ENCODE measurements at places on chromosomes 6 and 20.

DNA sequence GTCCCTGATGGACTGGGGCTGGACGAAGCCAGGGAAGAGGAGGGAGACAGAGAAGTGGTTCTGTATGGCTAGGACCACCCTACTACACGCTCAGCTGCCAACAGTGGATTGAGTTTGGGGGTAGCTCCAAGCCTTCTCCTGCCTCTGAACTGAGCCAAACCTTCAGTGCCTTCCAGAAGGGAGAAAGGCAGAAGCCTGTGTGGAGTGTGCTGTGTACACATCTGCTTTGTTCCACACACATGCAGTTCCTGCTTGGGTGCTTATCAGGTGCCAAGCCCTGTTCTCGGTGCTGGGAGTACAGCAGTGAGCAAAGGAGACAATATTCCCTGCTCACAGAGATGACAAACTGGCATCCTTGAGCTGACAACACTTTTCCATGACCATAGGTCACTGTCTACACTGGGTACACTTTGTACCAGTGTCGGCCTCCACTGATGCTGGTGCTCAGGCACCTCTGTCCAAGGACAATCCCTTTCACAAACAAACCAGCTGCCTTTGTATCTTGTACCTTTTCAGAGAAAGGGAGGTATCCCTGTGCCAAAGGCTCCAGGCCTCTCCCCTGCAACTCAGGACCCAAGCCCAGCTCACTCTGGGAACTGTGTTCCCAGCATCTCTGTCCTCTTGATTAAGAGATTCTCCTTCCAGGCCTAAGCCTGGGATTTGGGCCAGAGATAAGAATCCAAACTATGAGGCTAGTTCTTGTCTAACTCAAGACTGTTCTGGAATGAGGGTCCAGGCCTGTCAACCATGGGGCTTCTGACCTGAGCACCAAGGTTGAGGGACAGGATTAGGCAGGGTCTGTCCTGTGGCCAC is 11.3 kb upstream of the RBCK1 start:
- no peak for DNase-seq

GRCh38 chr6:142251930-142252445 is 49.8 kb upstream of the ADGRG6 start:
- no peak for DNase-seq

- no peak for DNase-seq
These were observed 35.2 kb downstream of the RREB1 start for GRCh38 chr6:7142918-7143475.

DNA sequence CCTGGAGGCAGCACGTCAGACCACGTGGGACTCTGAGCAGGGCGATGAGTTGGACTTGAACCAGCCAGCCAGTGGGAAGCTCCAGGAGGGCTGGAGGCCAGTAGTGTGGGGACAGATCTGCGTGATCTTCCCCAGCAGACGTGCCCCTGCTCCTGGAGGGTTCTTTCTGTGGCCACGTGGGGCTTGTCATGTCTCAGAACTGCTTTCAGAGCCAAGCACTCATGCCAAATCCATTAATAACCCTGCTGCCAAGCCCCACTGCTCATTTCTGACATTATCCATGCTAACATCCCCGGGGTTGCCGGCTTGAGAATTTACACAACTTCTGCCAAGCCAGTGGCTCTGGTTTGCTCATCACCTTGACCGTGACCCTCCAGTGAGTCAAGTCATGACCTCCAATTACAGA is 38.3 kb downstream of the SIRPA start:
- no peak for DNase-seq

- no peak for DNase-seq
These were observed 45.6 kb upstream of the CD93 start for GRCh38 chr20:23131766-23132165.

GRCh38 chr6:35876902-35877301 is 44.0 kb downstream of the SRPK1 start:
- DNase-seq = no peak

- DNase-seq = no peak
These were observed 117.5 kb downstream of the FAM120B start for GRCh38 chr6:170423814-170424603.

DNA sequence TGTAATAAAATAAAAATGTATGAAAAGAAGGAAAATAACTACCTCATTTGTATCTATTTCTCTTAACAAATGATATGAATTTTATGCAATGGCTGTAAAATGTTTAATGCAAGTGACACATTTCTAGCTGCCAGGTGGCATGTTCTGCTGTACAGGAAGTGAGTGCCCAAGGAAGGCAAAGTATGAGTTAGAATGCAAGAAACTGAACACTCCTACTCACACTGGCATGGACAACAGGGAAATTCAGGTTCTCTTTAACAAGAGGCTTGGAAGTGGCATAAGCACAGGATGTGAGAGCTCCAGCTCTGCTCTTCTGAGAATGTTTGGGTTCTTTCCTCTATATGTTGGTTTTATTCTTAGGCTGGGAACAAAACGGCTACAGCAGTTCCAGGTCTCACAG is 20.4 kb upstream of the LAMA4 start:
- DNase-seq = no peak

GRCh38 chr6:13484138-13484708 is 3.2 kb downstream of the GFOD1 start:
- no peak for DNase-seq
